Occipital lobe (tissue), 3 donors: ENCODE measurements at places on chromosomes 6 and 20.

DNA sequence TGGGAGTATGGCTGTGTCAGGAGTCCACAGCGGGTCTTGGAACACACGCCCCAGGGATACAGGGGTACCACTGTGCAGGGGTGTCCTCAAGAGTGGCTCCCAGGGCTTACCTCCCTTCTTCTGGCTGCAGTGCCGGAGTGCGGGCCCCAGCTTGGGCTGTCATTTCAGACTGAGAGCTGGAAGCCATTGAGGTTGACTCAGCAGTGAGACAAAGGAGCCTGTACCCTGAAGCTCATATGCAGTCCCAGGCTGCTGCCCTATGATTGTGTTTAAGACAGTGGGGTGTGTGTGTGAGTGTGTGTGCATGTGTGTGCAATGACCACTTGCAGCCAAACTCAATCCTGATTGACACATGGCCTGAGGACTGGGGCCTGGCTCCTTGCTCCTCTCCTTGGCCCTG lies 167.7 kb upstream of the AFDN start:
- no peak for DNase-seq

GRCh38 chr6:7216941-7217621 lies 95.9 kb downstream of the SSR1 start:
- DNase-seq = no peak

GRCh38 chr6:36130667-36131510 lies 576 bp downstream of the MAPK13 start:
- DNase-seq = no peak

GRCh38 chr20:59786801-59787537 lies 146.5 kb downstream of the SYCP2 start:
- no peak for DNase-seq

GRCh38 chr20:15931897-15932296 lies 641.4 kb downstream of the KIF16B start:
- no peak for DNase-seq

DNA sequence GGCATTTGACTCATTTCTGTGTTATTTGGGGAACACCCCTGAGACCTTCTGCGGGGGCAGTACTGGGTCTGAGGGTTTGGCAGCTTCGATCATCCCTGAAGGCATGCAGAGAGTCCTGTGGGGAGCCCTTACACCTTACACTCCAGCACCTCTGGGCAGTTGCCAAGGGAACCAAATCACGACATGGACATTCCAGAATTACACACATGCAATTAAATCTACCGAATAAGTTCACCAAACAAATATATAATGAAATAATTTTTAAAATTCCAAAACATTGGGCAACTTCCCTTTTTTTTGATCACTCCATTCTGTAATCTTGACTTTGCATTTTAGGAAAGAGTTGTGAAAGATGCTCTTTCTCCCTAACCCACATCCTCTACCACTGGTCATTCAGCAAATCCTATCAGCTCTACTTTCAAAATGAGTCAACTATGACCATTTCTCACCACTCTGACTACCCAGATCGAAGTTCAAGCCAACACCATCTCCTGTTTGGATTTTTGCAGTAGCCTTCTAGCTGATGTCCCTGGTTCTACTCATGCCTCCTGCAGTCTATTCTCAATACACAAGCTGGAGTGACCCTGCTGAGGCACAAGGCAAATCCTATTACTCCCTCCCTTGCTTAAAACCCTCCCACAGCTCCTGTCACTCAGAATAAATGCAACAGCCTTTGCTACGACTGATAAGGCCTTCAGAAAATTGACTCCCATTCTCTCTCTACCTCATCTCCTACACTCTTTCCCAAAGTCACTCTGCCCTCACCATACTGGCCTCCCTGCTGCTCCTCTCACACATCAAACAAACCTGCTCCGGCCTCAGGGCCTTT lies 533.3 kb downstream of the HACE1 start:
- no peak for DNase-seq

- no peak for DNase-seq
Measured at GRCh38 chr6:113147544-113147943, 709.6 kb upstream of the MARCKS start.

DNA sequence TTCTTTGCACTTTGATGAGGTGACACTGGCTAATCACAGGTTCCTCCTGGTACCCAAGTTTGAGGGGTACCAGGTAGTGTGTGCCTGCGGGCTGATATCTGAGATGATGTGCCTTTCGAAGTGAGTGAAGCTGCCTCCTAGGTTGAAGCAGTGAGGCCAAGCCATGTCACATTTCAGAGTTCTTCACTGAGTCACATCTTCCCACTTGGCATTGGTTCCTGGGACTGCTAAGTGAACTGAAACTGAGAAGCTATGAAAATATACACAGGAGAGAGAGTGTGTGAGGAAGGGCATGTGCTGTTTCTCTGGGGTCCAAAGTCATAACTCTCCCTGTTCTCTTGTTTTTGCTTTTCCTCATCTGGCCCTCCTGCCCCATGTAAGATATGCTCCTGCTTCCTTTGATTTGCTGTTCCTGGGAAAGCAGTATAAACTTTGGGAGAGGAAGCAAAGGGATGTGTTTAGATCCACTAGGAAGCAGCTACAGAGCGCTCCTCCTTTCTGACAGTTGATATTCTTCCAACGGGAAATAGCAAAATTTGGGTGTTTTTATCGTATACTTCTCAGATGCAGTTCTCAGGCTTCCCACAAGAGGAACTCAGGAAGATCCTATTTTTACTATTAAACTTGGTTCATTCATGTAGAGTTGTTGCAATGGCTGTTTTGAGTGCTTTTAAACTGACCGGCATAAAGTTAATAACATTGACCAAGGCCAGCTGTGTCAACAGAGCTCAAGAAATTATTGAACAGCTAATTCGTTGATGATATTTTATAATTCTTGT lies 153.7 kb downstream of the MOXD1 start:
- DNase-seq = no peak

- DNase-seq = no peak
Measured at GRCh38 chr20:13723011-13723410, 61.7 kb downstream of the ESF1 start.

DNA sequence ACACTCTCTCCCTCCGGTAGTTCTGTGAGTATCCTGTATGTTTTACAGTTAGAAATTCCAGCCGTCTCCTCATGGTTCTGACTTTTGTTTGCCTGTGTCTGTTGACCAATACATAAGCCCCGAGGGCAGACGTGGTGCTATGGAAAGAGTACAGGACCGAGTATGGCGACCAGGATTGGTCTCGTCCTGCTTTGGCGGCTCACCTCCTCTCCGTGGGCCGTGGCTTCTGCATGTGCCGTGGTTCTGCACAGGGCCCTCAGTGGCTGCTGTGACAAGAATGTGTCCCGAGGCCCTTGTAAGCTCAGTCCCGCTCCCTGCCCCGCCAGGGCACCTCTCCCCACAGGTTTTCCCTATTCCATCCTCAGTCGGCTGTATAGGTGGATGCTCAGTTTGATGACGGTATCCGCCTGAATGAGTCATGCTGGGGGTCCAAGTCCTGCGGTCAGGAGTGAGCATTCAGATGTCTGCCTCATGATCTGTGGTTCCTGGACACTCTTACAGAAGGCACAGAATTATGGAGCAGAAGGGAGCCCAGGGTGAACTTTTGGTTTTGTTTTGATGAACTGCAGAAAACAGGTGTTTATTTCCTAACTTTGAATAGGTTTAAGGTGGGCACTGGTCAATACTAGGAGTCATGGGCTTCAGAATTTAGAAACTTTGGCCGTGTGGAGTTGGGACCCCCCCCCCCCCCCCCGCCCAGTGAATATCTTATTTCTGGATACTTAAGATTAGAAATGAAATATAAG lies 1.2 kb downstream of the ARFGAP1 start:
- DNase-seq = no peak

- no peak for DNase-seq
Measured at GRCh38 chr6:116624036-116624805, 7.9 kb downstream of the RSPH4A start.

DNA sequence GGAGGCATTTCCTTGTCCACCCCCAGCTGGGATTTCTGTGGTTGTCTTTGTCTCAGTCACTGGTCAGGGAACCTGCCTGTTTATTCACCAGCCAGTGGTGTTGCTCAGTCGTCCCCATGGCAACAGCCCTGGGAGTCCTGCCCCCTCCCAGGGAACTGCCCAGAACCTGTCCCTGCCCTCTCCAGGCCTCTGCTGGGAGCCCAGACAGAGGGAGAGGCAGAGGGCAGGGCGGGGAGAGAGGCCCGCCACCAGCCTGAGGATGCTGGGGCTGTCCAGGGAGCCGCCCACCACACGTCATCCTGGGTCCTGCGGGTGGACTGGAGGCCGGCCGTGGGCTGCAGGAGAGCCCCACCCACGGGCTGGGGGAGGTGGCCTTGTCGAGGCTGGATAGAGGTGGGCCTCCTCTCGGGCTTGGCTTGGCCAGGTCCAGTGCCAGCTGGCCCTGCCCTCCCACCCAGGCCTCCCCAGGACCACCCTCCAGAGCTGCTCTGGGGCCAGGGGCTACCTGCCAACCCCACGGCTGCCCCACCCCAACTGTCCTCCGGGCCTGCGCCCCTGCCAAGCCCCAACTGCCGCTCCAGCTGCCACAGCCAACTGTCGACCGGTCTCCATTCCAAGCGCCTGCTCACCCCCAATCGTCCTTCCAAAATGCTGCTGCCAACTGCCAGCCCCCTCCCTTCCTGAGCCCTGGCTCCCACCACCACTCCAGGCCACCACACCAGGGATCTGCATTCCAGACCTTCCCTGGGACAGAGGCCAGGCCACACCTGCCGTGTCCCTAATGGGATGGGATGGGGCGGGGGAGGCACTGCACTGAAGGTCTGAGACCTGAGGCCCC lies 4.2 kb upstream of the ZBTB46 start:
- DNase-seq = peak; percentile 51

GRCh38 chr6:115404446-115404845 lies 656.2 kb downstream of the FRK start:
- DNase-seq = no peak

GRCh38 chr6:140940251-140940925 lies 1192.3 kb upstream of the GJE1 start:
- no peak for DNase-seq

DNA sequence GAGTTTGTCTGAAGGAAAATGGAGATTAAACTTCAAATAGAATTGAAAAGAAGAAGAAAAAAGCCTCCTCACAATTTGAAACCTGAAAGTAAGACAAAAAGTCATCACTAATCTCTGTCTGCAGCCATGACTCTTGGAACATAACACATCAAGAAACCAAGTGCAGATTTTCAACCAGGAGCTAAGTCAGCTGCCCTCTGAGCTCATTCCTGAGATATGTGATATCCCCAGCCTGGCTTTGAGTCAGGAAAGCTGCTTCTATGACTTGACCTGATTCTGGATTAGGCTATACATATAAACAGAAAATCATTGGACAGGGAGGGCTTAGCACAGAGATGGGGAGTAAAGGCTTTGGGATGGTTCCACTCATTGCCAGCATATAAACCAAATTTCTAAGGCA lies 891.4 kb downstream of the TFAP2A start:
- DNase-seq = no peak
